ENCODE measurements at places on chromosomes 6 and 20. TPM values are rescaled to one million over a fixed set of nuclear protein-coding genes. Genes with fewer than 3 reads are reported as not detected.

DNA sequence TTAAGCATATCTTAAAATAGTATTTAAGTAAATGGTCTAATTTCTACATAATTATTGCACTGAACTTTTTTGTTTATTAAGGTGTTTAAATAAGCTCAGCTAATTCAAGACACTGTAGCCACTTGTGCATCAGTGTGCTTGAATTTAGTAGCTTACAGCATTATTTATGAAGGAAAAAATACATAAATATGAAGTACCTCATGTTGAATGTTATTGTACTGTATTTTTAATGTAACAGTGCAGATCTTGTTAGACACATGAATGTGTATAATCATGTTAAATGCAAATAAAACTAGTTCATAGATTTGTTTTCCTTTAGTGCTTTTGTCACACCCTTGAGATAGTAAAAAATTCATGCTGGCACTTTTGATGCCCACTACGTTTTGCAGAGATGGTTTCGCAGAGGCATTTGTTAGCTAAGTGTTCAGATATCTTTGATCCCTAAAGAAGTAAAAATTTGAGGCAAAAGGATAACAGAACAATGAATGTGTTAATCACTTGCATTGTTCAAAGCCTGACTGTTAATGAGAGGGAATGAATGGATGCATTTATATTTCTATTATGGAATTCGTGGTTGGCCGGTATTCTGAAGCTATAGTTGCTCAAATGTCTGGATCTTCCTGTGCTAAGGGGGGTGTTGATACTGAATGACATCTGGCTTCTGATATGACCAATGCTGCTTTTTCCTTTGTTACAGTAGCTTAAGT lies 8.8 kb downstream of the BTBD3 start:
- no peak for DNase-seq

GRCh38 chr6:158061361-158061708 lies 79.7 kb downstream of the SYNJ2 start:
- DNase-seq = no peak

DNA sequence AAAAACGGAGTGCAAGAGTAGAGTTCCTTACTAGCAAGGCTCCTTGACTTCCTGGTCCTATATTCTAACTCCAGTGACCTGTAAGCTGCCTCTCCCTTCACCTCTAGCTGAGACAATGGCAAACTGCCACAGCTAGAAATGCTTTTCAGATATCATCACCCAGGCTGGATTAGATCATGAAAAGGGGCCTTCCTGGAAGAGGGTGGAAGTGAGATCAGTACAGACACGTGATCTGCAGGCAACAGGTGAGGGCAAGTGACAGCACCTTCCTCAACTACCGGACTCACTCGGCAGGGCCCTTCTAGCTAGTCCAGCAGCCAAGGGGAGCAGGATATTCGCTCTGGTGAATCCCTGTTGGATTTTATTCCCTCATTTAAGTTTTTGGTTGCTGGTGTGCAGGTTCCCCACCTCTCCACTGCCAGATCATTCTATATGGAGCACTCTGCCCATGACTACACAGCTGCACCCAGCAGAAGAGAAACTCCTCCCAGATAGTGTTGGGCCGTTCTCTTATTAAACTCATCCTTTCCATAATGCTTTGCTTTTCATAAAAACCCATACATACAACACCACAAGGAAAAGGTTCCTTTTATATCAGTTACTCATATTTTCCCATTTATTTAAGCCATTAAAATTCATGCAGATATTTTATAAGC lies 26.4 kb upstream of the FAM83C start:
- peak; percentile 79 for DNase-seq

GRCh38 chr6:42350911-42351310 lies 100.8 kb downstream of the TRERF1 start:
- DNase-seq = peak; percentile 28

GRCh38 chr6:30007132-30007764 lies 53.8 kb upstream of the POLR1H start:
- no peak for DNase-seq

- no peak for DNase-seq
Observed at GRCh38 chr6:108285381-108285780, 9.5 kb upstream of the AFG1L start.

POPDC3 gene
- 15.2 TPM for total RNA-seq

ASIP gene
- not detected for total RNA-seq

MOCS3 gene
- 5.7 TPM for total RNA-seq

GRCh38 chr20:2006452-2007361 lies 12.8 kb upstream of the PDYN start:
- DNase-seq = no peak

STMND1 gene
- not detected for total RNA-seq
